Stimulated activated naive CD4-positive, alpha-beta T cell treated with Interleukin-2 at 50 U/mL for 16 hours (primary cell): ENCODE measurements at places on chromosomes 11 and 22.

GRCh38 chr22:30262917-30263741, 3.5 kb downstream of the OSM start:
- peak; percentile 68 for DNase-seq

DNA sequence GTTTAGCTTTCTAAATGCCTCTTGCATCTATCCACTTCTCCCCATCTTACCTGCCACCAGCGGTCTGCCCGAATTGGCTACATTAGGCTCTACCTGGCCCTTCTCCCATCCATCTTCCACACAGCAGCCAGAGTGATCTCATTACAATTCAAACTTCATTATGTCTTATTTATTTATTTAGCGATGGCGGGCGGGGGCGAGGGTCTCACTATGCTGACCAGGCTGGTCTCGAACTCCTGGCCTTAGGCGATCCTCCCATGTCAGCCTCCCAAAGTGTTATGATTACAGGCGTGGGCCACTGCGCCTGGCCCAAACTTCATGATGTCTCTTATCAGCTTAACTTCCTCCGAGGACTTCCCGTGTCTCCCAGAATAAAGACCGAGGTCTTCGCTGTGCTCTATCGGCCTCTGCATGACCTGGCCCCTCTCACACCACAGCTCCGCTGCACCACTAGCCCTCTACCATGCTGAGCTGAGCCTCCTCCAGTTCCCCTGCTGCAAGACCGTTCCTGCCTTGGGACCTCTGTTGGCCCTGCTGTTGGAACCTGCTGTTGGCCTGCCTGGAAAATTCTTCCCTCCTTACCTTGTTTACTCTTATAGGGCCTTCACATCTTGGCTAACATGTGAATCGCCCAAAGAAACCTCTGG, 870 bp upstream of the CTTN start:
- peak; percentile 9 for DNase-seq

GRCh38 chr11:10991393-10991792, 133.5 kb upstream of the ZBED5 start:
- no peak for DNase-seq

GRCh38 chr11:95720195-95720594, 69.4 kb downstream of the FAM76B start:
- DNase-seq = no peak

- DNase-seq = no peak
Measured at GRCh38 chr11:16153951-16154350, 202.4 kb downstream of the SOX6 start.

GRCh38 chr11:111957663-111958444, 20.7 kb downstream of the DIXDC1 start:
- DNase-seq = no peak

GRCh38 chr11:102560555-102561011, 30.0 kb upstream of the MMP7 start:
- DNase-seq = no peak

GRCh38 chr11:77082838-77083565, 16.2 kb downstream of the CAPN5 start:
- DNase-seq = peak; percentile 36

GRCh38 chr11:67256477-67257135, 9.7 kb upstream of the GRK2 start:
- DNase-seq = no peak

DNA sequence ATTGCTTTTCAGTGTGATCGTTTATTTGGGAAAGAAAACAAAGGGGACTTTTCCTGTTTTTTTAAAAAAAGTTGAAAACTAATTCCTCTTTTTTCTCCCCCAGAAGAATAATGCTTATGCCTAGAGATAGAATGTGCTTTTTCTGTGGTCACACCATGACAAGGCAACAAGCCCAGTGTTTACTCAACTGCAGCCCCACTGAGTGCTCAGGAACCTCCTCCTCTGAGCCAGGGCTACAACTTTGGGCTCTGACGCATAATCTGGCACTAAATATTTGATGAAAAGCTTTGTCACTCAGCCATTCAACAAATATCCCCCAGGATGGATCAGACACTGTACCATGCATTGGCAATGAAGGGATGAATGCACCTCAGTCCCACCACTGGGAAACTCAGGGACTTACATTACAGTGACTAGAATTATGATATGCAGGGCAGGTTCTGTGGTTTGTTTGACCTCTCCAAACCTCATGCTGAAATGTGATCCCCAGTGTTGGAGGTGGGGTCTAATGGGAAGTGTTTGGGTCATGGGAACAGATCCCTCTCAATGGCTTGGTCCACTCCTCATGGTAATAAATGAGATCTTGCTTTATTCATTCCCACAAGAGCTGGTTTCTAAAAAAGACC, 155.9 kb downstream of the CCDC34 start:
- DNase-seq = no peak

DNA sequence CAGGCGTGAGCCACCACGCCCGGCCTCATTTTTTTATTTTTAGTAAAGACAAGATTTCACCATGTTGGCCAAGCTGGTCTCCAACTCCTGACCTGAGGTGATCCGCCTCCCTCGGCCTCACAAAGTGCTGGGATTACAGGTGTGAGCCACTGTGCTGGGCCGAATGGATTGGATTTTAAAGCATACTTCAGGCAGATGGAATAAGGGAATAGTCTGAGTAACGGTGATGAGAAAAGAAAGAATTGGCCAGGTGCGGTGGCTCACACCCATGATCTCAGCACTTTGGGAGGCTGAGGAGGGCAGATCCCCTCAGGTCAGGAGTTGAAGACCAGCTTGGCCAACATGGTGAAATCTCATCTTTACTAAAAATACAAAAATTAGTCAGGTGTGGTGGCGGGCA, 2.1 kb upstream of the CBL start:
- DNase-seq = no peak

DNA sequence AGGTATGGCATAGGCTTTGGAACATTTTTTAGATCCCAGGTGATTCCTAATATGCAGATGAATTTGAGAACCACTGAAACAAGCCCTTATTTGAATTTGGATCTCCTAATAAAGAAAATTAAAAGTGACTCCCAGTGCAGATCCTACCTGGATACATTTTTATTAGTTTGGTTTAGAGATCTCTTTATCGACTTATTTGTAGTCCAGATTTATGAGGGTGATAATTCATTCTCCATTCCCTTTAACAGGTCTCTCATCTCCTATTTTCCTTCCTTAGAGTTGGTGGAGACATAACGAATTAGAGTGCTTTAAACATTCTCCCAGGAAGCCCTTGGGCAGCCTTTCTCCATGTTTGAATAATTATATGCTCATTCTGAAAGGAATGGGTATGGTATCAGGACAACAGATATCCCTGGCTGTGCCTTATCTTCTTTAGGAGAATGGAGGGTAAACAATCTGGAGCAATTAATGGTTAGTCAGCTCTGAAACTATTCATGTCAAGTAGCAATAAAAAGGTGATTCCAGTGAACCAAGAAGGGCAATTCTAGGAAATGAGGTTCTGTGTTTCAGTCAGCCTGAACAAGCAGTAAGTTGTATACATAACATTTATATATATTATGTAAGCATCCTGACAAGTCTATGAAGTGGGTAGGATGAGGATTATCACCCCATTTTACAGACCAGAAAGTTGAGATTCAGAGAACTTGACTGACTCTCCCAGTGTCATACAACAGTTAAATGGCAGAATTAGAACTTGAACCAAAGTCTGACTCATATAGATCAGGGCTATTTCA, 53.9 kb upstream of the RCE1 start:
- DNase-seq = no peak

GRCh38 chr11:128467041-128467440, 120.3 kb downstream of the ETS1 start:
- no peak for DNase-seq

GRCh38 chr11:32162351-32162750, 71.5 kb downstream of the RCN1 start:
- no peak for DNase-seq

DNA sequence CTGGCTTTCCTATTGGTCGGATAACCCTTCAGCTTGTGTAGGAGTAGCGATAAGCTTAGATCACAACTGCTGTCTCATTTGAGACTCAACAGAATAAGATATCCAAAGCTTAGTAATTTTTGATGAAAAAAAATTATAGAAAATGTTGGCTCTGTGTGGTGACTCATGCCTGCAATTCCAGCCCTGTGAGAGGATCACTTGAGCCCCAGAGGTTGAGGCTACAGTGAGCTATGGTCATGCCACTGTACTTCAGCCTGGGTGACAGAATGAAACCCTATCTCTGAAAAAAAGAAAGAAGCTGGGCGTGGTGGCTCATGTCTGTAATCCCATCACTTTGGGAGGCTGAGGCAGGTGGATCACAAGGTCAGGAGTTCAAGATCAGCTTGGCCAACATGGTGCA, 55.6 kb upstream of the RRM1 start:
- DNase-seq = no peak

- no peak for DNase-seq
Measured at GRCh38 chr22:49143812-49144211, 683.9 kb downstream of the BRD1 start.

DNA sequence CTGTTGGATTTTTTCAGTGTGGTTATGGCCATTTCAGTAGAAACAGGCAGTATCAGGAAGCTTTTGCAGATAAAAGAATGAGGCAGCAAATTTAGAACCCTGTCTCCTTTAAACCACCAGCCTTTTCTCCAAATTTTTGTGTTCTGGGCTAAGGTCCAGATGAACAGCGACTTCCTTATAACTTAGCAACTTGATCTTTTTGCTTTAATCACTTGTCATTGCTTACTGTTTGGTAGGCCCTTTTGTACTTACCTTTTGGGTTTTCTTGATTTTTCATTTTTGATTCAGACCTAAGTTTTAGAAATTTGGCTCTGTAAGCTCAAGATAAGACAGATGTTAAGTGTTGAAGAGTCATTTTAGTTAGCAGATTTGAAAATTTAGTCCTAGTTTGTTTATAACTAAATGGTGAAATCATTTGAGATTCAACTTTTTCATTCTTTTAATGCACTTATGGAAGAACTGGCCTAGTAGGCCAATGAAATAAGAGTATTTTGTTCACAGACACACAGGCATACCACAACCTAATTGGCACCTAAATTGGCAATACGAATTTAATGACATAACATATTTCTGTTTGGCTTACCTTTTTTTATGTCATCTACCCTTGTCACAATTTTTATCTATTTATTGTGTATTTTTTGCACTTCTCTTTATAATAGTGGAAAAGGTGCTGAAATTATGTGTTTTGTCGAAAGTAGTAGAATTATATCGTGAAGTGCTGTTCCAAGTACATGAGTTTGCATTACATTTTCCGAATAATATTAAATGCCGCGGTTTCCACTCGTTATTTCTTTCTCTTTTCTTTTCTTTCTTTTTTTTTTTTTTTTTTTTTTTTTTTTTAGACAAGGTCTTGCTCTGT, 2.1 kb downstream of the RTN3 start:
- DNase-seq = no peak

DNA sequence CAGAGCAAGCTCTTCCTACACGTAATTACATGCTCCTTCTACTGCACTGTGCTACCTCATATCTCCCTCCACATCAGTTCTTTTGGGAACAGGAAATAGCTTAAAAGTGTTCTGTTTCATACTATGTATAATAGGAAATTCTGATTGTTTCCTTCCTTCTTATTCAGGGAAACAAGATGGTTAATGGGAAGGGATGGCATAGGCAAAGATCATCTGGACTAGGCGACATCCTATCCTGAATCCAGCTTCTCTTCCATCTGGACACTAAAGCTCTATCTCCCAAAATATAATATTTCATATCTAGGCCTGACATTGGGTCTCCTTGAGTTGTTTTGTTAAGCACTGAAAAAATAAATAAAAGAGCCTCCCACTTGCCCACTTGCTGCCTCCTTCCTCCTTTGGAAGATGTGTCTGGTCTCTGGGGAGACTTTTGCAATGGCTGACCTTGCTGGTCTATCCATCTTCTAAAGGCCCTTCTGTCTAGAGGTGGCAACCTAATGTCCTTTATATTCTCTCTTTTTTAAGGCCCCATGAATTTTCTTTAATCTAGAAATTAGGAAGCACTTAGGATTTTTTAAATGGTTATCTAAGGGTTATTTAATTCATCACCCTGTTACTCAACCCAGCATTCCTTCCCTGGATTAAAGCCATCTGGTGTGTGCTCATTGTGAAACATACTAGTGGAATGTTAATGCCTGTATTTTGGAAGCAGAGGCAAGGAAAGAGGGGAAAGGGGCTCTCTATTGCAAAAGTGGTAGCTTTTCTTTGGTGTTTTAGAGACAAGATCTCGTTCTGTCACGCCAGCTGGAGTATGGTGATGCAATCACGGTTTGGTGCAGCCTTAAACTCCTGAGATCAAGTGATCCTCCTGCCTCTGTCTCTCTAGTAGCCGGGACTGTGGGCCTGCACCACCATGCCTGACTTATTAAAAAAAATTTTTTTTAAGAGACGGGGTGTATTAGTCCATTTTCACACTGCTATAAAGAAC, 20.6 kb downstream of the CLMP start:
- DNase-seq = no peak

- no peak for DNase-seq
Measured at GRCh38 chr11:94553938-94554337, 10.2 kb downstream of the FUT4 start.

DNA sequence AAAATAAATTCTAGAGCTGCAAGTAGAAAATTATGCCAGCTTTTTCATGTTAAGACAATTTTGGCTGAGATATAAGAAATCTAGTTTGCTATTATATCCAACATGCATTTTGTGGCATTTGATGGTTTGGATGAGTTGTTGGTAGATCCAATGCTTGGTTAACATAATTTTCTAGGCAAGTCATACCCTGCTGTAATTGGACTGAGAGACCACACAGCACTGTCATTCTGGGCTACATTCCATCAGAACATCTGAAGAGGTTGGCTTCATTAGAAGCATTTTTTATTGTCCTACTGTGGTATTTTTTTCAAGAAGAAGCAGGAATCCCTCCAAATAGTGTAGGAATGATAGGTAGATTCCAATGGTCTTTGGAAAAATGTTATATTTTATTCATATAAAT, 561.0 kb downstream of the LUZP2 start:
- no peak for DNase-seq

DNA sequence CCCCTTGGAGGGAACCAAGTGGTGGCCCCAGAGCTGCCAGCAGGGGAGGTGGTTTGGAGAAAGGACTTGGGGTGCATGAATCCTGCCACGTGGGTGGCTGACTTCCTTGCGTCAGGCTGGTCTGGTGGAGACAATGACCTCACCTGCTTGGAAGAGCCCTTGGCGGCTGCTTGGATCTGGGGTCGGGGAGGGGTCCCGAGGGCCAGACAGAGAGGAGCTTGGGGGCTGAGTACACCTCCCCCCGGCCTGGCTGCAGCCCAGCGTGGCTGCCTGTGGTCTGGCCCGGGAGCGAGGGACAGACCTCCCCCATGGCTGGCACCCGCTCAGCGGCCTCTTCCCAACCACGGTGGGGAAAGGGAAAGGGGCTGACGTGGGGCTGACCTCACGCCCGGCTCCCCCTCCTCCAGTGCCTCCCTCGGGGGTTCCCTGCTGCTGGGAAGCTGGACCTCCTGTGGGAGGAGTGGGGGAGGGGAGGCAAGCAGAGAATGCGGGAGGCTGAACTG, 13.8 kb downstream of the LIF start:
- no peak for DNase-seq

- no peak for DNase-seq
Measured at GRCh38 chr11:17209939-17210245, 2.1 kb upstream of the PIK3C2A start.

DNA sequence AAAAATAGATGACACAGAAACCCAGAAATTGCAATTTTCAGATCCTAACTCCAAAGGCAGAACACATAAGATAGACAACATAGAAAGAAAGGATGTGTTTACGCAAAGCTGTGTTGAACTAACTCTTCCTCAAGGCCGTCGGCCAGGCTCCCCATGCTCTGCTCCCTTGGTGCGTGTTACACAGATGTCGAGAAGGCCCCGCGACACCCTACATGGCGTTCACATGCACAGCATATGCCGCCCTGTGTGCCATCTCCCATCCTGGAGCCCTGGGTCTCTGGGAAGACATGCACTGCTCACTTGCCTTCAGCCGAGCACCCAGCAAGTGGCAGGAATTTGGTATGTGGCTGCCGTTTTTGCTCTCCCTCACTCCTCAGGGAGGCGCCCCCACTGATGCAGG, 47.0 kb upstream of the ARFGAP3 start:
- no peak for DNase-seq
